ENCODE measurements at places on chromosomes 11 and 22.

DNA sequence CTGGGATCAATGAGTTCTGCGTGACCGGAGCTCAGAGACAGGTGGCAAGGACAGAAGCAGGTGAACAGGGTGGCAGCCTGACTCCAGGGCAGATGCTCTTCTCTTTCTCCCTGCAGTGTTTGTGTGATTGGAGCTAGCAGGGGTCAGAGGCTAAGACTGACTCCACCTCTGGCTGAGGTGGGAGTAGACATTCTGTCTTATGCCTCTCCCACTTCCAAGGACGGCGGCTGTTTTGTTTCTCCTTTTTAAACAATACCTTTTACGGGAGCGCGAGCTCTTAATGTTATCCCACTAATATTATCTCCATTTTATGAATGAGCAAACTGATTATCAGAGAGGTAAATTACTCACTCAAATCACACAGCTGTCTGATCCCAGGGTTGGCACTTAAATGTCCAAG lies 323.7 kb downstream of the MIAT start:
- no peak for DNase-seq

GRCh38 chr11:75822541-75822940 lies 7.5 kb downstream of the UVRAG start:
- DNase-seq, result no peak

GRCh38 chr11:114083391-114084252 lies 24.1 kb downstream of the ZBTB16 start:
- DNase-seq, result no peak

DNA sequence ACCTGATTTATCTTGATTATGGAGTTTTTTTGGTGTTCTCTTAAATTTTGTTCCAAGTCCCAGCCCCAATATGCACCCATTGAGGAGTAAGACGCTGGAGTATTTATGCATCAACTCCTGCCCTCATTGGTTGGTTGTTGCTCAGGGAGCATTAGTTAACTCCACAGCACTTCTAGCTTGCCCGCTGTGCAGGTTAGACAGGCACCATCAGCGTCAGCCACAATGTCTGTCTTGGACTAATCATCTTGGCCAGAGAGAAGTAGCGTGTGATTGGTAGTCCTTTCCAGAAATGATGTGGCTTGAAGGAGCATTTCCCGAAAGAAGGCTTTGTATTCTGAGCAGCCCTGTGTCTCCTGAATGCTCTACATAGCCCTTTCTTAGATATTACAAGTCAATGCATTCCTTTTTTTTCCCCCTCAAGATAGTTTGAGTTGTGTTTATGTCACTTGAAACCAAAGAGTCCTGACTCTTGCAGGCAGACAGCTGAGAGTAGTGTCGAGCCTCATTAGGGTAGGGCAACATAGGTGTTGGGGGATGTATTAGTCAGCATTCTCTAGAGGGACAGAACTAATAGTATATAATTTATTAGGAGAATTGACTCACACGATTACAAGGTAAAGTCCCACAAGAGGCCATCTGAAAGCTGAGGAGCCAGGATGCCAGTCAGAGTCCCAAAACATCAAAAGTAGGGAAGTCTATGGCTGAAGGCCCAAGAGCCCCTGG lies 94.6 kb upstream of the RCN1 start:
- DNase-seq, result no peak

DNA sequence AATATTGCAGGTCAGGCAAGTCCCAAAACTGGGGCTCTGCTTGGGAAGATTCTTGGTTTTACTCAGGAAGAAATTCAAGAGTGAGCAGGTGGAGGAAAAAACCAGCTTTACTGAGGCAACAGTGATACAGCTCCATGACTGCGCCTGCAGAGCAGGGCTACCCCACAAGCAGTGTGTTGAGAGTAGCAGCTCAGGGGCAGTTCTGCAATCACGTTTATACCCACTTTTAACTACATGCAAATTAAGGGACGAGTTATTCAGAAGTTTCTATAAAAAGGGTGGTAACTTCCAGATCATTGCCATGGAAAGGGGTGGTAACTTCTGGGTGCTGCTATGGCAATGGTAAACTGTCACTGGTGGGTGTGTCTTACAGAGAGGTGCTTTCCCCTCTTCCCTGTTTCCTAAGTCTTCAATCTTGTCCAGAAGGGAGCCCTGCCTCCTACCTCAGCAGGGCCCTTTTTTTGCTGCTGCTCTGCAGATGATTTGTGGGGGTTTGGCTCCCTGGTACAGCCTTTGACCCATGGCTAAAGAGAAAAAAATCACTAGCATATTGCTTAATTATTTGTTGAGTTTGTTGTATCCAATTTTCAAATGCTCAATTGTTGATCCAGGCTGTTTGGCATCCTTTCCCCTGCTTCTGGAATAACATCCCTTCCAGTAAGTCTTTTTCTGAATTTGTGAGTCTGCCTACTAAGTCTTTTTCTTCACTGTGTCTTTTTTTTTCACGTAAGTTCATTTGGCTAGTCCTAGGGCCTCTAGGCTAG lies 30.0 kb upstream of the ME3 start:
- no peak for DNase-seq

DNA sequence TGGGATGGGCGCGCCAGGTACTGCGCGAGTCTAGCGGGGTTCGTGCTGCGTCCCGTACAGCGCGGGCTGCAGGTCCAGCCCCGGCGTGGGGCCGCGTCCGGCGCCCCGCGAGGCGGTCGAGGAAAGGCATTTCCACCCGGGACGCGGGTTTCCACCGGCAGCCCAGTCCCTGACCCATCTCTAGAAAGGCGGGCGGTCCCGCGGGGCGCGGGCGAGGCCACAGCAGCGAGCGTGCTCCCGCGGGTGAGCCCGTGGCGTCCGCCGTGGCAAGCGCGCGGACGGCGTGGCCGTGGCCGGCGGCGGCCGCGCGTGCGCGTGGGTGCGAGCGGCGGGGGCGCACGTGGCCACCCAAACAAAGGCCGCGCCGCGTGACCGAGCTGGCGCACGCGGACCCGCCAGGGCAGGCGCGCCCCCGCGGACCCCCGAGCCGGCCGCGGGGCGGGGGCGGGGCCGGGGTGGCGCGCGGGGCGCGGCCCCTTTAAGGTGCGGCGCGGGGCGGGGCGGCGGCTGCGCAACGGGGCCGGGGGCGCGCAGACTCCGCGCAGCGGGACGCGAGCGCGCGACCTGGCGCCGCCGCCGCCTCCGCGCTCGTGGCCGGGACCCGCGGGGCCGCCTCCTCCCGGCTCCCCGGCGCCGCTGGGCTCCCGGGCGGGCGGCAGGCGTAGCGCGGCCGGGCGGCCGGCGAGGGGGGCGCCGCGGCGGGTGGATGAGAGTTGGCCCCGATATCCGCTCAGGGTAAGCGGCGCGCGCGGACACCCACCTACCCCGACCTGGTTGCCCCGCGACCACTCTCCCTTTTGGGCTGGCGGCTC lies 39.3 kb upstream of the CELSR1 start:
- DNase-seq, result no peak

GRCh38 chr22:18056807-18057474 lies 20.8 kb upstream of the PEX26 start:
- DNase-seq, result no peak
